Cortex of kidney (tissue), 1 donor: ENCODE measurements at places on chromosomes 7 and 10.

- DNase-seq, result no peak
These were observed 52.3 kb downstream of the RNF32 start for GRCh38 chr7:156692849-156693248.

- no peak for DNase-seq
These were observed 3.0 kb upstream of the LIPK start for GRCh38 chr10:88702848-88703597.

GRCh38 chr7:98241674-98242241, 10.3 kb downstream of the TECPR1 start:
- DNase-seq, result no peak

DNA sequence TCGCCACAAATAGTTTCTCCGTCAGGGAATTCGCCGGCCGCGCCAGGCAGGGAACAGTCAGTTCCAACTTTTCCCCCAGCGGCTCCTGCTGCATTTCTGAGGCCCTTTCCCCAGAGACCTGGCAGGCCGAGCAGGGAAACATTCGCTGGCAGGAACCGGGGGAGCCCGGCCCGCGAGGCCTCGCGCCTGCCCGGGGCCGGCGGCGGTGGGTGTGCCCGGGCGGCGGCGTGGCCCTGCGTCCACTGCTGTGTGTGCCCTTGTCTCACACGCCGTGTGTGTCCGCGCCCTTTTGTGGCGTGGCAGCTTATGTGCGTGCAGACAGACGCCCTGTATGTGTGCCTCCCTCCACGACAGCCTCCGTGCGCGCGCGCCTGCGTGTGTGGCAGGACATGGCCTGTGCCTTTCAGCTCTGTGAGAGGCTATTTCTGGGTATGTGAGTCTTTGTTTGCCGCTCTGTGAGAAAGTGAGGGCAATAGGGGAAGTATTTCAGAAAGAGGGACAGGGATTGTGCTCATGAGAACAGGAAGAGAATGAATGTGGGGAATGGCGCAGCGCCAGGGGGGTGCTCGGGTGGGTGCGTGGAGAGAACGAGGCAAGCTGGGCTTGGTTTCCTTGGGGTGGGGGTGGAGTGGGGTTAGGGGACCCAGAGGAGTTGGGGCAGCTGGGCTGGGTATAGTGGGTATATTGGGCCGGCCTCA, 689 bp upstream of the SMARCD3 start:
- no peak for DNase-seq

GRCh38 chr10:63584725-63585035, 63.5 kb downstream of the REEP3 start:
- DNase-seq, result no peak

DNA sequence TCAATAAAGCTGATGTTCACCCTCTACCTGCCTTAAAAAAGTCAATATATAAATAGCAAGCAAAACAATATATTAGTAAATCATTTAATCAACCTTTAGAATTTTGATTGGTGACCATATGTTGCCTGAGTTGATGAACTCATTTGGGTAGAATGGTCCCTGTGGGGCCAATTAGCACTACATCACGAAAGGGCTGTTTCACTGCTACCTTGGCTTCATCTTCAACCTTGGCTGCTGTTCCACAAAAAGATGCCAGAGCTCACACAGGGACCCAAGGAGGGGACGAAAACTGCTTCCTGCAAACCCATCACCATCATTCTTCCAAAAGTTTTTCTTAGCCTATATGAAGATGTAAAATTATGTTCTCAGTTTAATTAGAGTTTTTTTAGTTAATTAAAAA, 35.4 kb upstream of the HBP1 start:
- no peak for DNase-seq

- DNase-seq, result no peak
These were observed 26.9 kb downstream of the IL2RA start for GRCh38 chr10:6035101-6035834.

DNA sequence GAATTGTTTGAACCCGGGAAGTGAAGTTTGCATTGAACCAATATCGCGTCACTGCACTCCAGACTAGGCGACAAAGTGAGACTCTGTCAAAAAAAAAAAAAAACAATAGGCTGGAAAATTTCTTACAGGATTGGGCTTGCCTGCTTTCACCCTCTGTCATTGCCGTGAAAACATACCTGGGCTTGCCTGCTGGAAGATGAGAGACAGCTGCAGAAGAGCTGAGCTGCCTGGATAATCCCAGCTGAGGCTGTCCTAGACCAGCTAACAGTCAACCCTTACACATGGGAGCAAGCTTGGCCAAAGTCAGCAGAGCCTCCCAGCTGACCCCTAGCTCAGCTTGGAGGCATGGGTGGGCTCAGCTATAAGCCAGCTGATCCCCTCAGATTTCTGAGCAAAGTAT, 306.2 kb downstream of the CCSER2 start:
- DNase-seq, result no peak

DNA sequence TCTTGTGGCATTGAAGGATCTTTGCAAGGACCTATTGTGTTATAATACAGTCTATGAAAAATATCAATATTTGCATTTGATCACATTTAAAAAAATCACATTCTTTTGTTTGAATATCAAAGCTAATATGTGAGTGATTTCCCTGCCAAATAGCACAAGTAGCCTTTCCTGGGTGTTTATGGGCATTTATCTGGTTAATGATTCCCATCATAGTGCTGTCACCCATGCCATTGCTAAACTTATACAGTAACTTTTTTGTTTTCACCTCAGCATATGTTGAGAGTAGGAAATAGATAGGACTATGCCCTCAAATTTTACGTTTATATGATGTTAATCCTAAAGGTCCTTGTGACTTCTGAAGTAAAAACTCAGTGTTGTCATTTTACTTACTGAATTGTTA, 136.9 kb downstream of the CFTR start:
- no peak for DNase-seq

GRCh38 chr7:158837790-158838637, 8.7 kb upstream of the ESYT2 start:
- DNase-seq, result no peak
